Ureter (tissue), 1 donor: ENCODE measurements at places on chromosomes 2 and 18. TPM values are rescaled to one million over a fixed set of nuclear protein-coding genes. Genes with fewer than 3 reads are reported as not detected.

- DNase-seq = no peak
Observed at GRCh38 chr18:51447351-51448342, 250.2 kb upstream of the MEX3C start.

LTBP1 gene
- total RNA-seq = 80.1 TPM

SOWAHC gene
- 19.6 TPM for total RNA-seq

- no peak for DNase-seq
Observed at GRCh38 chr2:201157694-201158093, 25.2 kb upstream of the CASP10 start.

DNA sequence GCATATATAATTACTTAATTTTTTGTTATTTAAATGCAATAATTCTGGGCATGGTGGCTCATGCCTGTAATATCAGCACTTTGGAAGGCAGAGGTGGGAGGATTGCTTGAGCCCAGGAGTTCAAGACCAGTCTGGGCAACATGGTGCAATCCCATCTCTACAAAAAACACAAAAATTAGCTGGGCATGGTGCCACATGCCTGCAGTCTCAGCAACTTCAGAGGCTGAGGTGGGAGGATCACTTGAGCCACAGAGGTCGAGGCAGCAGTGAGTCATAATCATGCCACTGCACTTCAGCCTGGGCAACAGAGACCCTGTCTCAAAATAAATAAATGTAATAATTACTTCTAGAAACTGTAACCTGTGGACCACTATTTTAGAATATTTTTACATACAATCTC is 21.5 kb upstream of the TMEM87B start:
- no peak for DNase-seq

GRCh38 chr2:24917086-24917485 is 3.0 kb downstream of the ADCY3 start:
- no peak for DNase-seq

FECH gene
- 13.7 TPM for total RNA-seq

DNA sequence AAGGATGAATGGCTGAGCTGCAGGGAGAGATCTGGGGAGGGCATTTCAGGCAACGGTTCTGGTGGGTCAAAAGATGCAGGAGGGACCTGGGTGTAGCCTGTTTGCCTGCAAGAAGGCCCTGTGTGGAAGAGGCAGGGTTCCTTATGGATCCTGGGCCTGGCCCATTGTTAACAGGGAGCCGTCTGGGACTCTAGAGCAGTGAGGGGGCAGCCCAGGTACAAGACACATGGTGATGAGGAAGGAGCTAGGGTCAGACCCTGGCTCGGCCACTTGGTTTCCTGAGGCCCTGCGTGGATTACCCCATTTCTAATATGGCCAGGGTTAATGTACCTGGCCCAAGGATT is 124.9 kb downstream of the GLI2 start:
- DNase-seq = no peak

GRCh38 chr18:68623342-68623741 is 91.6 kb downstream of the TMX3 start:
- DNase-seq = peak; percentile 56

- DNase-seq = no peak
Observed at GRCh38 chr2:78301166-78301789, 724.2 kb upstream of the REG3G start.

DNA sequence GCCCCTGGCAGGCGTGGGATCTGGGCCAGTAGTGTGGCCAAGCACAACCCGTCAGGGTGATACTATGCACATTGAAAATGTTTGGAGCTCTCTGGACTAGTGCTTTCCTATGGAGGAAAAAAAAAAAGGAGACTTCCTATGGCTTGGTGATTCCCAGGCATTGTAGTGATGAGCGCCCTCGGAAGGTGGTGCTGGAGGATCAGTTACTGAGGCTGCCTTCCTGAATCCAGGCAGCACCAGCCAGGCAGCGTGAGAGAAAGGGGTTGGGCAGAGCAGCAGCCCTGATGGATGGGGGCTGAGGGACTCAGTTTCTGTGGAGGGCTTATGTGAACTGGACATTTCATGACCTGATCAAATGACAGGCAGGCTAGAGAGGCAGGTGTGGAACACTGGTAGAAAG is 70.9 kb downstream of the CHRNA1 start:
- DNase-seq = no peak

SLC14A1 gene
- total RNA-seq = 136 TPM

DNA sequence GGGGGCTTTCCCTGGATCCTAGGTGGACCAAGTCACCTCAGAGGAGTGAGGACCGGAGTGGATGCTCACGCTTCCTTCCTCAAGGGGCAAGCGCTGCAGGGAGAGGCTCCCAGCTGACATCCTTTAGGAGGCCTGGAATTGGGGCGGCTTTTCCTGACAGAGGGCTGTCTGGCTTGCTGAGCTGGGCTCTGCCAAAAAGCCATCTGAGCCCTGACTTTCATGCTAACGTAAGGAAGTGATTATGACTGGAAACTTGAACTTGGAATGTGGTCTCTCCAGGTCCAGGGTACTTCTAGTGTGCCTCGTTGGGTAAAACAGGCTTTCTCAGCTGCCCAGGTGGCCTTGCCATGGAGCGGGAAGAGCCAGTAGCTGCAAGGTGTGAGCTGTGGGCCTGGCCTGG is 268.3 kb upstream of the SPRED2 start:
- no peak for DNase-seq

NYAP2 gene
- total RNA-seq = 1.5 TPM

TCF7L1 gene
- total RNA-seq = 15.5 TPM

SPP2 gene
- total RNA-seq = not detected

GRCh38 chr2:171630812-171631626 is 56.2 kb upstream of the DYNC1I2 start:
- DNase-seq = no peak

GRCh38 chr2:157036726-157037125 is 220.8 kb upstream of the GALNT5 start:
- no peak for DNase-seq

GRCh38 chr2:162782138-162782537 is 56.4 kb downstream of the KCNH7 start:
- no peak for DNase-seq

DNA sequence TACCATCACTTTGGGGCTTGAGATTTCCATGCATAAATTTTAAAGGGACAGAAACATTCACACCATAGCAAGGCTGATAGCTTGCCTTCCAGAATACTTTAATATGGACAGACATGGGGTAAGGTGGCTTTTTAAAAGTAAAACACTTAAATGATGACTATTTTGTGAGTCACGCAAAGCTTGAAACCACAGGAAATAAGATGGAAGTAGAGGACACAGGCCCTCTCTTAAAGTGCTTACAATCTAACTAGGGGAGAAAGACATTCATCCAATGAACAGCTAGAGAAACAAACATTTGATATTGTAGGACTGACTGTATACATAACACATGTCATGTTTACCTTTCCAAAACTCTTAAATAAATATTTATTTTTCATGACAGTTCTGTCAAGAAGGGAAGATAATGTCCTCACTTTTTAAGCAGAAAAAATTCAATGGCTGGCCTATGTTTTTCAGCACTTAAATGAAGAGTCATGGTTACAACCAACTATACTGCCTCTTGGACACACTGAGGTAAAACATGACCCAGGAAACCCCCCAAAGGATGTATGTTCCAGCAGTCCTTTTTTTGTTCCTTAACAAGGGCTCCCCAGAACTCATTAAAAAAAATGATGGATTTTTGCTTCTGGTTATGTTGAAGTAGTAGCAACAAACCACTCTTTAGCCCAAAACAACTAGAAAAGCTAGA is 120.0 kb upstream of the RBMS1 start:
- no peak for DNase-seq

GRCh38 chr2:59458800-59459199 is 1094.7 kb downstream of the BCL11A start:
- DNase-seq = no peak

DNA sequence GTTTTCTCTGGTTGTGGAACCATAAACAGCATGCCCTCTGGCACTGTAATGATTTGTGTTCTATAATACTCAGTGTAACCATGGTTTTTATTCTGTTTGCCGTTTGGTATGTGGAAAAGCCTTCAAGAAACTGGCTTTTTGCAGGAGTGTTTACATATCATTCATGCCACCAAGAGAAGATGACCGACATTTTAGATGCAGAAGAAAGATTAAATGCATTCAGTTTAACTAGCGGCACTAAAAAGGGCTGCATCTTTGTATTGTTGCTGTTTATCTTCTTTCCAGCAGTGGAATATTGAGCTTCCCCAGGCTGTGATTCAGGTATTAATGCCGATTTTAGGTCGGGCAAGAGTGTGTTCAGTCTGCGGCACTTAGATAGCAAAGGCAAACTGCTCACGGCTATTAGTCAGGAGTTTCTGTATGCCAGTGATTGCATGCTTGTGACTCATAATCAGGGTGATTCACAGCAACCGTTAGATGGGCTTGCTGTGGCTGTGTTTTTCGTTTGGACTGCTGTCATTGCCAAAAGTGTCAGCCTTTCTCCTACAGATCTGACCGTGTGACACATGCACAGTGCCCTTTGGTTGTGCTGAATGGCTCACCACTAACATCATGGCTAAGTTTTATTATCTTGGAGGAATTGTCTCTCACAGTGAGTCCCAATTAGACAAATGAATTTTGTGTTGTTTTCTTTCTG is 479.7 kb downstream of the PARD3B start:
- DNase-seq = peak; percentile 54

C2orf81 gene
- 5.5 TPM for total RNA-seq

- no peak for DNase-seq
Observed at GRCh38 chr2:166573391-166573790, 79.3 kb upstream of the SCN7A start.

PLGLB1 gene
- total RNA-seq = 1.7 TPM

- peak; percentile 59 for DNase-seq
Observed at GRCh38 chr2:64018701-64019082, 536 bp downstream of the VPS54 start.

GRCh38 chr18:35231052-35231451 is 9.8 kb upstream of the ZNF397 start:
- peak; percentile 81 for DNase-seq

DNA sequence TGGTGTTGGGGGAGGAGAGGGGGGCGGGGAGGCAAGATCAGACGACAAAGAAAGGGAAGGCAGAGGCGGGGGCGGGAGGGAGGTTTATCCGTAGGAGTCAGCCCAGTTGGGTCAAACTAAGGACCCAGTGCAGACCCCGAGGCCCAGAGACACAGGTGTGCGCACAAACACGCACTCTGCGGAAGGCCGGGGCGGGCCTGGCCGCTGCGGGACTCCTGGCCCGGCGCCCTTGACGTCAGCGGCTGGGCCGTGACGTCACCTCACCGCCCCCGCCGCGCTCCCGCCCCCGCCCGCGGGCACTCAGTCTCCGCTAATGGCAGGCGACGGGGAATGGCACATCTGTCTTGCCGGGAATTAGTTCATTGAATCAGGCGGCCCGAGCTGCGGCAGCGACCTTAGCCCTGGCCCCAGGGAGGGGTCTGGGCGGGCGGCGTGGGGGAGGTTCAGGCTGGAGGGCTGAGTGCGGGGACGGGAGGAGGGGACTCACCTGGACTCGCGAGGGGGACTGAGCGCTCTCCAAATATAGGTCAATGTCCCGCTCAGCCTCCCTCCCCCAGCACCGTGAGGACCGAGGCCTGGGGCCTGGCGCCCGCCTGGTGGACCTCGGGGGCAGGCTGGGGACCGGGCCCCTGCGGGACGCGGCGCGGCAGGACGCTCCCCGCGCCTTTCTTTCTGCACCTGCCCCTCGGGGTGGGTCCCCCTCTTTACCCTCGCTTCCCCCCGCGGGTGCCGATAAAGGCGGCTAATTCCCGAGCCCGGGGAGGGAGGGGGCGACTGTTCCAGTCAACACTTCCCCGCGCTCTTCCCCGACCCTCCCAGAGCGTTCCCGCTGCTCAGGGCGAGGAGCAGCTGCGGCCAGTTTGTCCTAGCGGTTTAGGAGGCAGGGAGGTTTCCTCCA is 15.5 kb upstream of the ECEL1 start:
- no peak for DNase-seq

DNA sequence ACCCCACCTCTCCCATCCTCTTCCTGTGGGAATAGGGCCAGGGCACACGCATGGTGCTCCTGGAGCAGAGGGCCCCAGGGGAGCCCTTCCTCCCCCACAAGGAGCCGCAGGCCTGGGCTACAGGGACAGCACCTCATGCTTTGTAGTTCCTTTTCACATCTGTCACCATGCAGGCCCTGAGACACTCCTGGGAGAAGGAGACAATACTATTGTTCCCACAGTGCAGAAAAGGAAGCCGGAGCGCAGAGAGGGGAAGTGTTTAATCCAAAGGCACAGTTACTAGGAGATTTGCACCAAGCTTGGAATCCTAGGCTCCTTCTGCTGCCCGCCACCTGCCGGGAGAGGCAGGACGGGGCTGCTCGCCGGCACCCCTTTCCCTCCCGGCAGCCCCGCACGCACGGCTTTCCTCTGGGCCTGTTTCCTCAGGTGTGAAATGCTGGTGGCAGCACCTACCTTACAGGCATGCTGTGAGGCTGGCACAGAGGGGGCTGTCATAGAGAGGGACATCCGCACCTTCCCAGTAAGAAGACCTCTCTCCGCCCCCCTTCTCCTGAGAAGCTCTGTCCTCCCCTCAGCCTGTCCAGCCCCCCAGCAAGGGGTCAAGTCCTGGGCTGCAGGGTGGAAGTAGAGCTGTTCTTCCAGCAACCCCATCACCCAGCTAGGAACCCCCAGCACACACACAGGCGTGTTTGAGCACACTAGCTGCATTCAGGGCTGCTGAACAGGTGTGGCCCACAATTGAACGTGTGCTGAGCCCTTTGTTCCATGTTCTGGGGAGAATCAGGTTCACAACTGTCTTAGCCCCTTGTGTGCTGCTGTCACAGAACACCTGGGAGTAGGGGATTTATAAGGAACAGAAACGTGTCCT is 62.6 kb downstream of the SMAD7 start:
- no peak for DNase-seq

FNDC4 gene
- 3.7 TPM for total RNA-seq

DNA sequence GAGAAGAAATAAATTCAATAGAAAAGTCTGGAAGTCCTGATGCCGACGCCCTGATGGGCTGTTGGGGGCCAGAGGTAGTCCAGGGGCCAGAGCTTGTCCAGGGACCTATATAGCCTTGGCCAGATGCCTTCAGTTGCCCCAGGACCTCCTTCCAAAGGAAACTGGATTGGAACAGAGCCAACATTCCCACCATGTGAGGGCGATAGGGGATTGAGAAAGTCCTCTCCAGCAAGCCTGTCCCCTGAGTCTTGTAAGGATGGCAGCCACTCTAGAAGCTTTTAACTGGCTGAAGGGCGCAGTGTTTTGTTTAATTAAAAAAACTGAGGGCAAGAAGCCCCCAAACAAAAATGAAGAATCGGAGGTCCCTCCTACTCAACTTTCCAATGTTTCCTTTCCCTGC is 54.9 kb upstream of the CDCA7 start:
- DNase-seq = no peak

- no peak for DNase-seq
Observed at GRCh38 chr2:29063646-29064345, 10.5 kb downstream of the PCARE start.

REG1B gene
- total RNA-seq = not detected

GRCh38 chr2:143808166-143808565 is 678.9 kb downstream of the ARHGAP15 start:
- DNase-seq = no peak

FKBP1B gene
- total RNA-seq = 4.1 TPM
